ENCODE measurements at places on chromosomes 2 and 18.

- DNase-seq = no peak
Observed at GRCh38 chr18:77021075-77021474, 111.5 kb downstream of the MBP start.

- no peak for DNase-seq
Observed at GRCh38 chr2:231130336-231131056, 5.7 kb upstream of the HTR2B start.

DNA sequence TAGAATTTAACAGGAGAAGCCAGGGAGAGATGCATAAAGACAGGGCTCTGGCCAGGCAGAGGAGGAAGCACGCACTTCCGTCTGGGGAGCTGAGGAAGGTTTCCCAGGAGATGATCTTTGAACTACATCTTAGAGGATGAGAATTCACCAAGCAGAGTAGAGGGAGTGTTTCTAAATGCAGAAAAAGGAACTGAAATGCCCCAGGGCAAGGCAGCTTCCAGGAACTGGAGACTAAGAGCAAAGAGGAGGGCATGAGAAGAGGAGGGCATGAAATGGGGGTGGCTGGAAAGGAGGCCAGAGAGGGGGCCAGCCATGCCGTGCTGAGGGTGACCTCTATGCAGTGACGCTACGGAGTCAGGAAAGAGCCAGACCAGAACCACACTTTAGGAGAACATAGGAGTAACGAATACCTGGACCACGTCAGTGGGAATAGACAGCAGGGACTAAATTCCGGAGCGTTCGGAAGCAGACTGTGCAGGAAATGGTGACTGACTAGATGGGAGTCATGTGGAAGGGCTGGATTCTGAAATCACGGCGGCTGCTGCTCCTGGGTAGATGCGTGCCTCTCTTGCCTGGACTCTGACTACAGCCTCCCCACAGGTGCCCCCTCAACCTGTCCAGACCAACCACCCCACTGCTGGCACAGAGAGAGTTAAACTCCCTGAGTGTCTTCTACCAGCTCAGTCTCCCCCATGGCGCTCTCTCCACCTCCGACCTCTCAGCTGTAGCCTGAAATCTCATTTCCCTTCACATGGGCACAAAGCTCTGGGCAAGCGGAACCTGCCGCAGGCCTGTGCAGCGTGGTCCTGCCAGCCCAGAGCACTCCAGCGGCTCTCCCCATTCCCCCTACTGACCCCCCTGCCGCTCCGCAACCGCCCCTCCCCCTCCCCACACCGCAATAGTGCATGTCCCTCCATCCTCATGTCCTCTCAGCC is 87.0 kb upstream of the RTN4 start:
- no peak for DNase-seq

- DNase-seq = no peak
Observed at GRCh38 chr2:159875083-159875482, 77.1 kb upstream of the CD302 start.

- no peak for DNase-seq
Observed at GRCh38 chr2:28465148-28465885, 30.5 kb upstream of the PLB1 start.

DNA sequence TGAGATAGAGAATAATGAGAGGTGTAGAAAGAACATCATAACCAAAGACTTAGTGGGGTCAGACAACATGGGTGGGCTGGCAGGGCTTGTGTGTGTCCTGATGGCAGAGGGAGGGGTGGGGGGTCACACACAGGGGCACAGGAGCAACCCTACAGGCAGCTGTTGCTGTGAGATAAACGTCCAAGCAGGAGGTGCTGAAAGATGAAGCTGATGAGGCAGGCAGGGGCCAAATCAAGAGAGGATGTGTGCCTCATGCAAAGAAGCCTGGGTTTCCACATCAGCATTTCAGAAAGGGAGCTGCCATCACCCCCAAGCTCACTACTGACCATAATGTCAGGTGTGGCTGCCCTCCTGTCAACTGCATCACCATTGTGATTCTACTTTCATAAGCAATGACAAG is 16.0 kb upstream of the SKA1 start:
- no peak for DNase-seq
